Stimulated activated CD4-positive, alpha-beta T cell treated with anti-CD3 and anti-CD28 coated beads, Interleukin-4, amount 100 ng/mL, for 1 hour (primary cell): ENCODE measurements at places on chromosomes 3 and 15.

GRCh38 chr3:111692593-111693552 lies 97.7 kb upstream of the ZBED2 start:
- DNase-seq = no peak

GRCh38 chr3:23096041-23096440 lies 107.1 kb upstream of the UBE2E2 start:
- DNase-seq = no peak

GRCh38 chr3:179958759-179959158 lies 78.0 kb downstream of the PEX5L start:
- DNase-seq = no peak

DNA sequence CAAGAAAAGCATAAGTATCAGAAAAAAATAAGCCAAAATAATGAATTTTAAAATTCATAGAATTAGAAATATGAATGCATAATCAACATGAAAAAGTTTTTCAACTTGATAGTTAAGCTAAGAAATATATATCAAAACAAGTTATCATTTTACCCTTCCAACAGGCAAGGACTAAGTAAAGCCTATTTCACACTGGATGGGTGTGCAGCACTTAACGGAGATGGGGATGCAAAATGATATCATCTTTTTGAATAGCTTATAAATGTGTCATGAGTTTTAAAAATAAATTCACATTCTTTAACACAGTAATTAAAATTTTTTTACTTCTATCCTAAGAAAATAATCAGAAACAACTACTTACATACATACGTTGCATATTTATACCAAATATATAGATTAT lies 20.9 kb downstream of the PIK3R4 start:
- DNase-seq = no peak

DNA sequence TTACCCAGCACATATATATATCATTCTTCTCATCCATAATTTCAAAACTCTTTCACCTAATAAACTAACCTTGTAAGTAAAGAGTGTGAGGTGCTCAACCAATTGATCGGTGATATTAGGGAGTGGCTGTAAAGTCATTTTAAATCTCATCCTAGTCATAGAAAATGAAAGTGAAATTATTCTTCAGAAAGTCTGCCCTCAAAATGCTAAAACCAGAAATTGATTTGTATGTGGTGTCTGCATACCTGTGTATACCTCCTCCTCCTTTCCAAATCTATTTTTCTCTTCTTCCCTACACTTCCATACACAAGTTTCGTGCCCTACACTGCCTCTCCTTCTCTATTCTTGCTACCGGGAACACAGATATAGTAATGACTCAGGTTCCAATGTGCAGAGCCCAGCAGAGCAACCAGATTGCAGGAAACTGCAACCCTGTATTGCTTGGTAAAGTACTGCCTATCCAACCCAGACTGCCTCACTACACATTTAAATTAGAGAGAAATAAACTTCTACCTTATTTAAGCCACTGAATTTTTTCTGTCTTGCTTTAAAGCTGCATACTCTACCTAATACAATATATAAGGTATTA lies 7.4 kb upstream of the TBC1D5 start:
- DNase-seq = no peak

- peak; percentile 46 for DNase-seq
Measured at GRCh38 chr15:96330450-96331143, at the start of gene NR2F2. NR2F2 (plus strand) TSS chr15:96330700; CDS start chr15:96332106, 1,406 bp downstream.

- no peak for DNase-seq
Measured at GRCh38 chr3:126487151-126487771, 11.6 kb upstream of the ZXDC start.

DNA sequence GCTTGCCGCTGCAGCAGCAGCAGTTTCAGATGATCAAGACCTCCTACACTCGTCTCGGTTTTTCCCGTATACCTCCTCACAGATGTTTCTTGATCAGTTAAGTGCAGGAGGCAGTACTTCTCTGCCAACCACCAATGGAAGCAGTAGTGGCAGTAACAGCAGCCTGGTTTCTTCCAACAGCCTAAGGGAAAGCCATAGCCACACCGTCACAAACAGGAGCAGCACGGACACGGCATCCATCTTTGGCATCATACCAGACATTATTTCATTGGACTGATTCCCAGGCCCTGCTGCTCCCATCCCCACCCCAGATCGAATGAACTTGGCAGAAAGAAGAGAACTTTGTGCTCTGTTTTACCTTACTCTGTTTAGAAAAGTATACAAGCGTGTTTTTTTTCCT lies 17.6 kb downstream of the CALML4 start:
- DNase-seq = no peak

DNA sequence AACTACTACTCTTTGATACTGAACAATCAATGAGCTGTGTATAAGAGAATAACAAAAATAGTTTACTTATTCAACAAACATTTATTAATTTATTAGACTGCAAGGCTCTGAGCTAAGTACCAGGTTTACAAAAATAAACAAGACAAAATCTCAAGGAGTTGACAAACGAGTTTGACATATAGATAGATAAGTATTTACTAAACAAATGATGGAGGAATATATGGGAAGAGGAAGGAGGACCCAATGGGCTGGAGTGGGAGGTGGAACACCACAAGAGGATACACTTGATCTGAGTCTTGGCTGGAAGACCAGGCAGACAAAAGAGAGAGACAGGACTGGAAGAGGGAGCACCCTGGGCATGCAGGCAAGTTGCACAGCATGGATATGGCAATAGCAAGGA lies 47.5 kb upstream of the FSIP1 start:
- DNase-seq = no peak

DNA sequence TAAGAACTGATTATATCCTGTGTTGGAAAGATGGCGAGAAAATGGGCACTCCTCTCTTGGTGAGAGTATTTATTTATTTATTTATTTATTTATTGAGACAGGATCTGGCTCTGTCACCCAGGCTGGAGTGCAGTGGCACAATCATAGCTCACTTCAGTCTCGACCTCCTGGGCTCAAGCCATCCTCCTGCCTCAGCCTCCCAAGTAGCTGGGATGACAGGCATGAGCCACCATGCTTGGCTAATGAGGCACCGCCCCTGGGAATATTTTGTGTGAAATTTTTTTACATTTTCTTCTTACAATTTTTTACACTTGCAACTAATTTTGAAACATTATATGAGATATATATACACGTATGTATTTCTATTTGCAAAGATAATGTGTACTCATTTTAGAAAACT lies 150.5 kb upstream of the PRR20G start:
- DNase-seq = no peak

DNA sequence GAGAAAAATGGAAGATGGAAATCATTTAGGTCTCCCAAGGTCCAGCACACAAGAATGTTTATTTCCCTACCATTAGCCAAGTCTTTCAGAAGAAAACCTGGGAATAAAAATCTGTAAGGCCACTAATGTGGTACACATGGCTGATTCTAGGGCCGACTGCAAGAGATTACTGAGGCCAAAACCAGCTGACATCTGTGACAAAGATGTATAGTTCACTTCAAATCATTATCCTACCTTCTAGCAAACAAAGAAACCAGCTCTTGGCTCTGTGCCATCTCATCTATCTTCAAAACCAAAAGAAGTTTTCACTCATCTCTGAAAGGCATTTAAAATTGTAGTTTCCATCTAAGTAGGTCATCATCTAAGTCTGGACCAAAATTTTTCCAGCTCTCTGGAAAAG lies 43.9 kb downstream of the ERC2 start:
- DNase-seq = no peak

GRCh38 chr15:76663529-76663928 lies 241.6 kb downstream of the SCAPER start:
- no peak for DNase-seq

DNA sequence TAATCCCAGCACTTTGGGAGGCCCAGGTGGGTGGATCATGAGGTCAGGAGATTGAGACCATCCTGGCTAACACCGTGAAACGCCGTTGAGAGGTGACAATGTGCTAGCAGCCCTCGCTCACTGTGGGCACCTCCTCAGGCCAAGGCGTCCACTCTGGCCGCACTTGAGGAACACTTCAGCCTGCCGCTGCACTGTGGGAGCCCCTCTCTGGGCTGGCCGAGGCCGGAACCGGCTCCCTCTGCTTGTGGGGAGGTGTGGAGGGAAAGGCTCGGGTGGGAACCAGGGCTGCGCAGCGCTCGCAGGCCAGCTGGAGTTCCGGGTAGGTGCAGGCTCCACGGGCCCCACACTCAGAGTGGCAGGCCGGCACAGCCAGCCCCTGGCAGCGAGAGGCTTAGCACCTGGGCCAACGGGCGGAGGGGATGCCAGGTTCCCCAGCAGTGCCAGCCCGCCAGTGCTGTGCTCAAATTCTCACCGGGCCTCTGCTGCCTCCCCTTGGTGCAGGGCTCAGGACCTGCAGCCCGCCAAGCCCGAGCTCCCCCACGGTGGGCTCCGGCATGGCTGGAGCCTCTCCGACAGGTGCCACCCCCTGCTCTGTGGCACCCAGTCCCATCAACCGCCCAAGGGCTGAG lies 253.6 kb downstream of the CNTN4 start:
- no peak for DNase-seq

GRCh38 chr3:128844502-128844901 lies 34.9 kb upstream of the ACAD9 start:
- no peak for DNase-seq

GRCh38 chr3:118991775-118992174 lies 42.9 kb downstream of the IGSF11 start:
- no peak for DNase-seq

GRCh38 chr3:173502983-173503568 lies 105.5 kb downstream of the NLGN1 start:
- no peak for DNase-seq

GRCh38 chr15:67011617-67012005 lies 53.8 kb upstream of the SMAD3 start:
- DNase-seq = no peak

DNA sequence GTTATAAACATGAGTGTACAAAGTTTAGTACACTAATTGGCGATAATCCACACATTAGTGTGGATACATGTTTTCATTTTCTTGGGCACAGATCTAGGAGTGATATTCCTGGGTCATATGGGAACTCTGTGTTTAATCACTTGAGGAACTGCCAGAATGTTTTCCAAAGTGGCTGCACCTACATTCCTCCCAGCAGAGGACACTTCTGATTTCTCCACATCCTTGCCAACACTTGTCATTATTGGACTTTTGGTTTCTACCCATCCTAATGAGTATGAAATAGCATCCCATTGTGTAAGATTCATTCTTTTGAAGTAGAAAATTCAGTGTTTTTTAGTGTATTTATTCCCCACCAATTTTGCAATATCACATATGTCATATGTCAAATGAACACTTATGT lies 53.6 kb downstream of the CFAP92 start:
- DNase-seq = no peak

DNA sequence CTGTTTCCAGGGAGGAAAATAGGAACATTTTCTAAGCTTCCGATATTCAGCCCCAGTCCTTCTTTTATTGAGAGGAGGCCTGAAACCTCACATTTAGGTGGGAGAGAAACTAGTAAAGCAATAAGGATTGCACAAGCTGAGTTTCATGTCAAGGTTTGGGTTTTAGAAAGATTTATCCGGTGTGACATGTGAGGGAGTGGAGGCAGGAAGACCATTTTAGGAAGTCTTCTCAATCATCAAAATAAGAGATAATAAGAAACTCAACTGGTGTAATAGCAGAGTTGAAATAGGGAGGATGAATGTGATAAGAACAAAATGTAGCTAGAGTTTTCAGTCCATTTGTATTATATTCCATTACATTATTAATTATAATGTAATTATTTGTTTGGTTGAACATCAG lies 27.7 kb upstream of the CLDN16 start:
- DNase-seq = no peak

- no peak for DNase-seq
Measured at GRCh38 chr3:65448120-65448519, 590.6 kb downstream of the MAGI1 start.

- DNase-seq = no peak
Measured at GRCh38 chr3:359672-360071, 163.1 kb downstream of the CHL1 start.

DNA sequence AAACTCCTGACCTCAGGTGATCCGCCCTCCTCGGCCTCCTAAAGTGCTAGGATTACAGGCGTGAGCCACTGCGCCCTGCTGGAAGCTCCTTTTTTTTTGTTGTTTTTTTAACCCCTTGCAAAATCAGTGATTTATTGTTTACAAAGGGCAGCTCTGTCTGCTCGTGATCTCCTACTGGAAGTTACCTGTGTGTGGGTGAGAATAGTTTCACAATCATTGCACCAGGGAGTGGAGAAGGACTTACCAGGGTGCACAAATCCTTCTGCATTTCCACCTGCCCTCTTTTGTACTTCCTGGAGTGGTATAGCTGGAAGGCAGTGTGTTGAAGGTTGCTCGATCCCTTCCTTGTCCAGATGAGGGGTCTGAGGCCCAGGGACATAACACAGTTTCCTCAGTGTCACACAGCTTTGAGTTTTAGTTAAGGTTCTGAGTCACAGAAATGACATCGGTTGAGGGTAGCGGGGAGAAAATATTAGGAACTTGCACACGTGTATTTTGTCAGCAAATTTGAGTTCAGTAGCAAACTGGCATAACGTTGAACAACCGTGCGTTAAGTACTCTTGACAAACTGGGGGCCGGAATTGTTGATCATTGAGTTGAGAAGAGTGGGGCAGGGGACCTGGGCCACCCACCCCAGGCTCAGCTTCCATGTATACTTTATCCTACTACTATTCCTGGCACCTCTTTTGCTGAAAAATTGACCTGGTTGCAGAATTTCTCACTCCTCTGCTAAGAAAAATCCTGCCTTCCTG lies 11.3 kb upstream of the TRAK1 start:
- no peak for DNase-seq

GRCh38 chr3:105931500-105931899 lies 62.7 kb upstream of the CBLB start:
- DNase-seq = no peak

DNA sequence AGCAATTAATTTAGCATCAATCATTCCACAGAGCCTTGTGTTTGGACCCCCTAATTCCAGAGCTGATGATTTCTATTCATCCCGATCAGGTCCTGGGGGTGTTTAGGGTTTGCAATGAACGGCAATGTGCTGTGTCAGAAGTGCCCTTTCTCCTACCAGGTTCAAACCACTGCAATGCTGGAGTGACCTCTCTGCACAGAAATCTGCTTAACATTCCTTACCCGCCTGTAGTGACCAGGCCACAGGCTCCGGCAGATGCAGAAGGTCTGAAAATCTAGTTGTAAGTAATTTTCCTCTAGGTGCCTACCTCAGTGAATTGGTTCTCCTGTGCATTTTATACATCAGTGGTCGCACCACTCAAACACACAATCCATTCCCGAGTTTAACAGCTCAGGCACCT lies 725.3 kb upstream of the CFAP20DC start:
- no peak for DNase-seq

DNA sequence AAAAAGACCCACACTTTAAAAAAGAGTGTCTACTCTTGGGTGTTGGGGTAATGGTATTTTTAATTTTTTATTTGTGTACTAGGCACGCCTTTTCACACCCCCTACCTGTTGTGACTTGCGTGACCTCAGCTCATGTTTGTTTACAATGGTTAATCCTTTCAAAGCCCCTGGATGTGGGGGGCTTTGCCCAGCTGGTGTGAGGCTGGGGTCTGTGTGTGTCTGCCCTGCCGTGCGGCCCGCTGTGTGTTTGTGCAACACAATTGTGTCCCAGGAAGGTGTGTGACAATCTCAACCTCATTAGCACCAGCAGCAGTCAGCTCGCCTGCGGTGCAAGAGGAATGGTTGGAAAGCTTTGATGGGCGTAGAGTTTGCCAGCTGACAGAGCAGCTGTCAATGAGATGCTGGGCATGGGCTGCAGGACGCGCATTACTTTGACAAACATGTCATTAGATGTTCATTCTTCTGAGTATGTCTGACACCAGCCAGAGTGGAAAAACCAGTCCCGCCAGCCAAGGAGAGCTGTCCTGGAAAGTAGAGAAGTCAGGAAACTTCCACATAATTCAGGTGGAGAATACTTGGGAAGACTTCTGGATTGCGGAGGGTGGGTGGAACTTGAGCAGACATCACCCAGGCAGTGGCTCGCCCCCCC lies 9.6 kb downstream of the LRRK1 start:
- DNase-seq = no peak

- no peak for DNase-seq
Measured at GRCh38 chr15:80183886-80184285, 31.1 kb downstream of the FAH start.
